ENCODE measurements at places on chromosomes 4 and X.

- DNase-seq, result no peak
These were observed 4.6 kb downstream of the MAGIX start for GRCh38 chrX:49166914-49167739.

- DNase-seq, result no peak
These were observed 274 bp upstream of the ERVMER34-1 start for GRCh38 chr4:52751487-52751911.

- peak; percentile 37 for DNase-seq
These were observed 52.3 kb upstream of the KLF3 start for GRCh38 chr4:38611676-38612075.

GRCh38 chr4:38323141-38323641 is 340.8 kb upstream of the KLF3 start:
- DNase-seq, result no peak

DNA sequence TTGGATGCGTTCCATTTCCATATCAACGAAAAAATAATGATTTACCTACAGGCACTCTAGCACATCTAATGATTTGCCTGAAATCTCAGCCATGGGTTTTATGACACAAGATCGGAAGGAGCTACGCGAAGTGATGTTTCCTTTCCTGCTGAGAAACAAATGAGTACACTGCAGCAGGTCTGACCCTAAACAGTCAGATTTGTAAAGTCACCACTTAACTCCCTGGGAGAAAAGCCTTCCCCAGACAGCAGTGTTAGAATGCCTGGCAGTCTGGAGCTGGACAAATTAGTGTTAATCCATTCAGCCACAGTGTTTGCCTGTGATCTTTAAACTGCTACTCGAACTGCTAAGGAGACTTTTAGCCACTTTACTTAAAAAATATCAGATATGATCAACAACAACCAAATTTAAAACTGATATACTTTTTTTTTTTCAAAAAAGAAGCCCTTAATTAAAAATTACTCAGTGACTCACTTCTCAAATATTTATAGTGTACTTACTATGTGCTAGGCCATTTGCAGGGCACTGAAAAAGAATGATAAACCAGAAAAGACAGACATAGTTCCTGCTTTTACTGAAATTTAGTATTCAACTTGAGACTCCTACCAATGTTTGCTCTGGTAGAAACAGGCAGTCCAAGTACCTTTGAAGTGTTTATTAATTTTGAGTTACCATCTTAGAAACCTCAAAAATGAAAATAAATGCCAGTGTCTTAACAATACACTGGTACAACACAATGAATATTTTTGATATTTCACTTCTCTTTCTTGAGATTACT is 104.5 kb downstream of the SHISA3 start:
- no peak for DNase-seq

DNA sequence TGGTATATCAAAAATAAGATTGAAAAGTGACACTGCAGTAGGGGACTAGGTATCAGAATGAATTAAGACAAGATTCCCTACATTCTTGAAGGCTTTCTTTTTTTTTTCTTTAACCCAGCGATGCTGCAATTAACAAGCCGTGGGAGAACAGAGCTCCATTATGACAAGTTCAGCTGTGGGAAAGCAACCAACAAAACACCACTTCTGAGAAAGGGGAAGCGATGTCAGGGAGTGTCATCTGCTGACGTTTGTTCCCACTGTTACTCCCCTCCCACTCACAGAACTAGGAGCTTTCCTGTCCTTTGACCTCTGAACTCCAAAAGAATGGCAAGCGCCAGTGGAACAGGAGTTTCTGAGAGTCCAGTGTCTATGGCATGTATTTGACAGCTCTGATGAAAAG is 90.2 kb upstream of the SLITRK2 start:
- no peak for DNase-seq

GRCh38 chrX:97482666-97483300 is 599.1 kb downstream of the RPA4 start:
- no peak for DNase-seq

DNA sequence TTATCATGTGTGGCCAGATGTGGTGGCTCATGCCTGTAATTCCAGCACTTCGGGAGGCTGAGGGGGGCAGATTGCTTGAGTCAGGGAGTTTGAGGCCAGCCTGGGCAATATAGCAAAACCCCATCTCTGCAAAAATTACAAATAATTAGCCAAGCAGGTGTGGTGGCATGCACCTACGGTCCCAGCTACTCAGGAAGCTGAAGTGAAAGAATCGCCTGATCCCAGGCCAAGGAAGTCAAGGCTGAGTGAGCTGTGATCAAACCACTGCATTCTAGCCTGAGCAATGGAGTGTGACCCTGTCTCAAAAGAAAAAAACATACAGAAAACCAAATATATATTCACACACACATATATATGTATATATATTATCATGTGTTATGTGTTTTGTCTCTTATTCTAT is 15.0 kb downstream of the APELA start:
- no peak for DNase-seq

GRCh38 chr4:740656-741282 is 35.1 kb downstream of the PCGF3 start:
- no peak for DNase-seq

DNA sequence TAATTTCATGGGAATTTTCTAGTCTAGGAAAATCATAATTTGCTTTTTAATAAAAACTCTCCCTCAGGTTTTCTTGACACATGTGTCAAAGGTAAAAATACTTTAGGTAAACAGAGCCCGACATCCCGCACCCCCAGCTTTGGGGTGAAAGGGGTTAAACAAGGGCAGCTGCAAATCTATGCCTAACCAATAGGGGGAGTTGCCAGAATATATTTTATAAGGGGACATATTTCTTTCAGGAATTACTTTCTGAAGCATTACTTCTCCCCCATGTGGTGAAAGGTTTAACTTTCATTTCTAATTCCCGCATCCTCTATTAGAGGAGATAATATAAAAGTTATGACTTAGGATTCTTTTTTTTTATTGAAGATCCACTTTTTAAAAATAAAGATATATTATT is 53.9 kb upstream of the HEPH start:
- DNase-seq, result no peak

DNA sequence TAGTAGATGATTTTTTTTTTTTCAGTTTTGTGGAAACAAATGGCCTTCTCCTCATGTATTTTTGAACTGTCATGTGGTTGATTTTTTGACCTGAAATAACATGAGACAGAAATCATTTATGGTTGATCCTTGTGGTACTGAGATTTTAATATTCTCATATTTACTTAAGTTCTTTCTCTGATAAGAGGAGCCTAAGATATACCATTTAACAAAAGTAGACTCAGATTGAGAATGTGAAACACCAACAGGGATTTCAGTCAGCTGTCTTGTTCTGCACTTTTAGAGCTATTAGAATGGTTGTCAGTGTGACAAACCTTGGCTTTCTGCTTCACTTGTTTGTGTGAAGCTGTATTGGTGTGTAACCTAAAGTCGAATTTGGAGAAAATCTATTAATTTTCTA is 575.7 kb downstream of the SPOCK3 start:
- DNase-seq, result no peak

GRCh38 chrX:48540028-48540375 is 488 bp downstream of the TBC1D25 start:
- DNase-seq, result peak; percentile 55

GRCh38 chrX:133171962-133172708 is 46.0 kb downstream of the TFDP3 start:
- DNase-seq, result no peak

DNA sequence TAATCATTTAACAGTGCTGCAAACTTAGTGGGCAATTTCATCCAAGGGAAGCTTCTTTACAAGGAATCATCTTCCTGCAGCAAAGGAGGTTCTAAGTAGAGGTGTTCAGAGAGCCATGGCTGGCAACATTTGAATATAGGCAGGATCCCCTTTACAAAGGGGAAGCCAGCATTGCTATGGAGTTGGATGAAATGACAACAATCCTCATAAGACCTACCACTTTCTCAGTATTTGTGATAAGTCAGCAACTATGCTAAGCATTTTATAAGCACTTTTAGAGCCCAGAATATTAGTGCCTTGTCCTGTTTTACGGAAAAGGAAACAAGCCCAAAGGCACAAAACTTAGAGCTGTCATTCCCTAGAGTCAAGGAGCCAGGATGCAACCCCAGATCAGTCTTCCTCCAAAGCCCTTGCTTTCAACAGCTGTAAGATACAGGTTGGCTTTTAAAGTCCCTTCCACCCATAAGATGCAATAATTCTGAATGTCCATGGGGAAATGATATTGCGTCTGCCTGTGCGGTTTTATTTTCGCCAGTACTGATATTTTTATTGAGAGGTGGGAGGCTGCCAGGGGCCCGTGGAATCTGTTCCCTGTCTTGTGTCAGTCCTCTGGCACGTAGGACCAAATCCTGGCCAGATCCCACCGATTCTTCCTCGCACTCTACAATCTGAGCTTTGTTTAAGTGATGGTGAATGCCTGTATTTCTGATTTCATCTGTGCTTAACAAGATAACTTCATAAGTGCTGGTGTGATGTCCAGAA is 59.1 kb downstream of the SMIM20 start:
- no peak for DNase-seq
